Dermis blood vessel endothelial cell (primary cell): ENCODE measurements at places on chromosomes 13 and 19.

- DNase-seq, result peak; percentile 65
Observed at GRCh38 chr13:111184458-111185401, 69.6 kb downstream of the ARHGEF7 start.

GRCh38 chr19:1622541-1622940 is 17.3 kb upstream of the UQCR11 start:
- DNase-seq, result no peak

DNA sequence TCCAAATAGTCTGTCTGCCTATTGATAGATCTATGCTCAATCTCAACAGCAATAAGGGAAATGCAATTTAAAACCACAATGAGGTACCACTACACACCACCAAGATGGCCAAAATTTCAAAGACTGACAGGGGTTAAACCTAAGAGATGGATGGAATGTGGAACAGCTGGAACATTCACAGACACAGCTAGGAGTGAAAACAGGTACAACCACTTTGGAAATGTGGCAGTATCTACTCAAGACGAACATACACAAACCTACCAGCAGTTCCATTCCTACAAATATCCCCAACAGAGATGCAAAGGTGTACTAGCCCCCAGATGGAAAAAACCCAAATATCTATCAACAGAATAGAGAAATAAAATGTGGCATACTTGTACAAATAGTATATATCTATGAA is 86.4 kb downstream of the TSC22D1 start:
- DNase-seq, result no peak

DNA sequence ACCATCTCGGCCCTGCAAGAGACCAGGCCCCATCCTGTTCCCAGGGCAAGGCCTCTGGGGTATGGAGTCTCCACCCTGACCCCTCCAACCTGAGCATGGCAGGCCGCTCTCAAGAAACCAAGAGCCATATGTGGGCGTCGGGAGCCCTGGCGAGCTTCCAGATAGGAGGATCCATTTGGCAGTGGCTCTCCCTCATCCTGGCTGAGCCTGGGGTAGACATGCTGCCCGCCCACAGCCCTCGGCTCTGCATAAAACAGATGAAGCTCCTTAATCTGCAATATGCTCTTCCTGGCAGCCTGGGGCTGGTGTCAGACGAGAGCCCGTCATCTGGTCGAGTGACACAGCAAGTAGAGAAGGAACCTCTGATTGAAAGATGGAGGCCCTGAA is 6.1 kb downstream of the ATP13A1 start:
- no peak for DNase-seq

DNA sequence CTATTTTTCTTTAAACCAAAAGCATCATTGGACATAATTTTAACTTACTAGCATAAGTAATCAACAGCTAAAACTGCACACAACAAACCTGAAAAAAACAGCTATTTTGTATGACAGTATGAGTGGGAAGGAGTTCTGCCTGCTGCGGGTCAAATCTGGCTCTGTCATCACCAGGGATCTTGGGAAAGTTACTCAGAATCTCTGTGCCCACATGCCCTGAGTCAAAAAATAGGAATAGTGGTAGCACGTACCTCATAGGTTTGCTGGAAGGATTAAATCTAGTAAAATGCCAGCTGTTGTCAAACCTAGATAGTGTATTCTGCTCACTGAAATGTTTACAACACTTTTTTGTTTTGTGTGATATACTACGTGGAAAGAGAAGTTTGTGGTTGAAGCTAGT is 1.1 kb downstream of the CLN5 start:
- DNase-seq, result peak; percentile 10

GRCh38 chr13:75762955-75763354 is 126.8 kb downstream of the LMO7 start:
- DNase-seq, result no peak

DNA sequence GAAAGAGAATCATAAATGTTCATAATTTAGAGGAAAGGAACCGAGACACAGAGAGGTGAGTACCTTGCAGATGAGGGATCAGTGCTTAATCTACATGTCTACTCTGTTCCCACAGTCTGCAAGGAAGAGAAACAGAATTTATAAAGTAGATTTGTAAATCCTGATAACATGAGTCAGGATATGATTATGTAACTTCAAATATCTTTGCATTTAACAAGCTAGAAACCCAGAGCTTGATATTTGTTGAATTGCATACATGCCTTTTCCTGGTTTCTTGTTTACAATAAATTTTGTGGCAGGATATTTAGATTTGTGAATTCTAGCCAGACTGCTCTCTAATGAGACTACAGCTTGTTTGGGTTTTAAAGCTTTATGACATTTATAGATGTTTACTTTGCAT is 219.2 kb downstream of the ENOX1 start:
- no peak for DNase-seq

- no peak for DNase-seq
Observed at GRCh38 chr13:44873461-44873860, 115.8 kb downstream of the NUFIP1 start.

GRCh38 chr13:74068471-74068870 is 65.7 kb downstream of the KLF12 start:
- DNase-seq, result no peak

- no peak for DNase-seq
Observed at GRCh38 chr19:35117799-35118198, 2.2 kb downstream of the FXYD3 start.

DNA sequence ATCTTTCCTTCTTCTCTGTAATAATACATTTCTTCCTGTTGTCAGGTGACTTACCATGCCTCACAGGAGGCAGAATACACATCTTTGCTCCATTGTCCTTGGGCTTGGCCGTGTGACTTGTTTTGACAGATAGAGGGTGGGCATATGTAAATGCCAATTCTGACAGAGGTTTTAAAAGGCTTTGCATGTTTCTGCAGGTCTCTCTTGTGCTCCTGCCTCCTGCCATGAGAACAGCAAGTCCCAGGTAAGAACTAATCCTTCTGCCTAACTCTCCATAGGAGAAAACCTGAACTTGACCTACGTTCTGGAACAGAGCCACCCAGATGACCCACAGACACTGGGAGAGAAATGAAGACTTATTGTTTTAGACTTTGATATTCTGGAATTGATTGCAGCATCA is 88.7 kb upstream of the TNFSF11 start:
- no peak for DNase-seq

DNA sequence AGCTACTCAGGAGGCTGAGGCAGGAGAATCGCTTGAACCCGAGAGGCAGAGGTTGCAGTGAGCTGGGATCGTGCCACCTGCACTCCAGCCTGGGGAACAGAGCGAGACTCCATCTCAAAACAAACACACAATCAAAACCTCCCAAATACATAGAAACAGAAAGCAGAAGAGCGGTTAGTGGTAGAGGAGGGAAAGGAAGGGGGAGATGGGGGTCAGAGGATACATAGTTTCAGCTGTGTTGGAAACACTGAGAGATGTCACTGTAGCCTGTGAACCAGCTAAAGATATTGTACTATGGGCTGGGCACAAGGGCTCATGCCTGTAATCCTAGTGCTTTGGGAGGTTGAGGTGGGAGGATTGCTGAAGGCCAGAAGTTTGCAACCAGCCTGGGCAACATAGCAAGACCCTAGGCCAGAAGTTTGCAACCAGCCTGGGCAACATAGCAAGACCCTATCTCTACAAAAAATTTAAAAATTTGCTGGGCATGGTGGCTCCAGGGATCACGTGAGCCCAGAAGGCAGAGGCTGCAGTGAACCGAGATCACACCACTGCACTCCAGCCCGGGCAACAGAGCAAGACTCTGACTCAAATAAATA is 49.9 kb downstream of the GNG7 start:
- no peak for DNase-seq

DNA sequence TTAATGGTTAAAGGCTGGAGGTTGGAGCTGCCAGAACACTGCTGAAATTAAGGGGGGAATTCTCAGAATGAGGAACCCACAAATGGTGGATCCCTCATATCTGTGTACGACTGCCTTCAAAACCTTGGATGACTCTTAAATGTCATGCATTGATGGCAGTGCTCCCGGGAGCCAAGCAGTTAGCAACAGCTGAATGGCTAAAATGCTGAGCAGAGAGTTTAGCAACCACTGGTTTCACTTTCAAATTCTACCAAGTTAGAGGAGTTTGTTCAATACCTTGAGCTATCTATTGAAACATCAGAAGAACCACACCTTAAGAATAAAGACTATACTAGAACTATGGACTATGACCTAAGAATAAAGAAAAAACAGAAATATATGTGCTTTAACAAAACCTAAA is 41.4 kb downstream of the UQCRFS1 start:
- no peak for DNase-seq

DNA sequence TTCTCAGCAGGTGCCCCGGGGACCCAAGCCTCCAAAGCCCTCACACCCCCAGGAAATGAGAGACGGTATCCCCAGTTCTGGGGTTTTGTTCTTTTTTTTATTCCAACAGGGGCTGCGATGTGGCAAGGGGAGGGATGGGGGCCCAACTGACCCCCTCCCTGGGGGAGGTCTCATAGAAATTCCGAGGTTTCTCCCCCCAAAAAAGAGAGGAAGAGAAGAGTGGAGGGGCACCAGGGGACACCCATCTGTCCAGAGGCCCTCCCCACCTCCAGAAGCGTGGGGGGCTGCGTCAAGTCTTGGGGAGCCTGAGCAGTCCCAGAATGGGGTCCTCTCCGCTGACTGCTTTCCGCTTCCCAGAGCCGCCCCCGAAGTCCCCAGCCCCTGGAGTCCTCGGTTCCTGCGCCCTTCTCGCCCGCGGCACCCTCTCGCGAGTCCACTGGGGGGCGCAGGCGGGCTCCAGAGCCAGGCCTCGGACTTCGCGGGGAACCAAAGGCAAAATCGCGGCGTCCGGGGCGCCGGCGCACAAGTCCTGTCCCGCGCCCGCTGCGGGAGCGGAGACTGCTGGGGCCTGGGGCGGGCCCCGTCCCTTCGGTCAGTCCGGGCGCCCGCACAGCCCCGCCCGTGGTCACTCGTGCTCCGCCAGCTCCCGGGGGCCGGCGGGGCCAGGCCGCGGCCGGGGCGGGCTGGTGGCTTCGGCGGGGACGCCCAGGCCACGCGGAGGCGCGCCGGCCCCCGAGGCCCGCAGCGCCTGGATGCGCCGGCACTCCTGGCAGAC is 4.4 kb upstream of the ATP1A3 start:
- peak; percentile 57 for DNase-seq

DNA sequence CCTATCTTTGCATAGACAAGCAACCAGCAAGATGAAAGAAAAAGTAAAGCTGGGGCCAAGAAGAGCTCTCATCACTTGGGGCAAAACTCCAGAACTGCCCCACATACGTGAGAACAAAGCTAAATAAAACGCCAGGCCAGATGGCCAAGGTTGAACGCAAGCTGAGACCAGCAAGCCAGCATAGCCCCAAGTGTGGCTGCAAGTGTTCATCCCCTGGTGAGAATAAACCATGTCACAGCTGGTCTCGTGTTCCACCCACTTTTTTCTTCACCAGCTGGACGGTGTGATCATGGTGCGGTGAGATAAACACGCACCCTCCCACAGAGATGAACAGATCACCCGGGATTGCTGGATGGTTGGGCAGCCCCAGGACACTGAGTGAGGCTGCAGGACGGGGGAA is 109.6 kb upstream of the CACNA1A start:
- DNase-seq, result no peak

DNA sequence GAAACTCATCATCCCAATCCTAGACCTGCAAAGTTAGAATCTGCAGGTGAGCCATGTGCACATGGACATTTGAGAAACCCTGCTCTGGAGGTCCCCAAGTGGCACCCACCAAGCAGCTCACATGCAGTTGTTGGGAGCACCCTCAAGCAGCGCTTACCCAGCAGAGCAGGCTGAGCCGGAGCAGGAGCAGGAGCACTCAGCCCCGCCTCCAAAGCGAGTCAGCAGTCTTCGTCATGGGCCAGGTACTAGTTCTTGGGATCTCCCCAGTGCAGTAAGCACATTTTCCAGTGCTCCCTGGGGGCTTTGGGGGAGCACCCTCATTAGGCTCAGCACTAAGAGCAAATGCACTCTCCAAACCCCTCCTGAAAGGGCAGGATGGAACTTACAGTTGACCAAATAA is 572.7 kb downstream of the IRS2 start:
- DNase-seq, result no peak

GRCh38 chr13:99987154-99988019 is 5.8 kb downstream of the ZIC2 start:
- DNase-seq, result no peak

DNA sequence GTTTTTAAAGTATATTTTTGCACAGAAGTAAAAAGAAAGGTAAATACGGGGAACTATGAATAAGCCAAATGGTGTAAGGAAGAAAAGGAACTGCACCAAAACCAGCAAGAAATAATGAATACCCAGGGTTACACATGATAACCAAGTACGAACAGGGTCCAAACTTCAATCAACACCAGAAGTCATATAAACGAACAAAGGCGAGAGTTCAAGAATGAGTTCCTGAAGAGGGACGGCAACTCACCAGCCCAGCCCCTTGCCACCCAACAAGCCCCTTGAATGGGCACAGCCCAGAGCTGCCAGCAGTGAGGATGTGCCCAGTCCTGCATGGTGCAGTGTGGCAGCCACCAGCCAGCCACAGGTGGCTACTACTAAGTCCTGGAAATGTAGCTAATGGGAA is 132.1 kb downstream of the RNF17 start:
- no peak for DNase-seq

GRCh38 chr19:58252102-58252685 is 23.5 kb downstream of the ZNF544 start:
- peak; percentile 13 for DNase-seq

DNA sequence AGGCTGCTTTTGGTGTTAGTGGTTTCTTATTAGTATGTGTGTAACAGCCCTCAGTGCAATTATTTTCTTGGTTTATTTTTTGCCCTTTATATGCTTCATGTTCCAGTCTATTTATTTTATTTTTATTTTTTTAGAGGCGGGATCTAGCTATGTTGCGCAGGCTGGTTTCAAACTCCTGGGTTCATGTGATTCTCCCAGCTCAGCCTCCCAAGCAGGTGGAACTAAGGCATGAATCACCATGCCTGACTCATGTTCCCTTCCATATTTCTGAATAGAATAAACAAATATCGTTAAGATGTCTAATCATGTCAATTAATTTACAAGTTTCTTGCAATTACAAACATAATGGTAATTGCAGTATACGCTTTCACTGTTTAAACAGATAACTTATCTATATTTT is 11.7 kb downstream of the SKA3 start:
- DNase-seq, result peak; percentile 47

DNA sequence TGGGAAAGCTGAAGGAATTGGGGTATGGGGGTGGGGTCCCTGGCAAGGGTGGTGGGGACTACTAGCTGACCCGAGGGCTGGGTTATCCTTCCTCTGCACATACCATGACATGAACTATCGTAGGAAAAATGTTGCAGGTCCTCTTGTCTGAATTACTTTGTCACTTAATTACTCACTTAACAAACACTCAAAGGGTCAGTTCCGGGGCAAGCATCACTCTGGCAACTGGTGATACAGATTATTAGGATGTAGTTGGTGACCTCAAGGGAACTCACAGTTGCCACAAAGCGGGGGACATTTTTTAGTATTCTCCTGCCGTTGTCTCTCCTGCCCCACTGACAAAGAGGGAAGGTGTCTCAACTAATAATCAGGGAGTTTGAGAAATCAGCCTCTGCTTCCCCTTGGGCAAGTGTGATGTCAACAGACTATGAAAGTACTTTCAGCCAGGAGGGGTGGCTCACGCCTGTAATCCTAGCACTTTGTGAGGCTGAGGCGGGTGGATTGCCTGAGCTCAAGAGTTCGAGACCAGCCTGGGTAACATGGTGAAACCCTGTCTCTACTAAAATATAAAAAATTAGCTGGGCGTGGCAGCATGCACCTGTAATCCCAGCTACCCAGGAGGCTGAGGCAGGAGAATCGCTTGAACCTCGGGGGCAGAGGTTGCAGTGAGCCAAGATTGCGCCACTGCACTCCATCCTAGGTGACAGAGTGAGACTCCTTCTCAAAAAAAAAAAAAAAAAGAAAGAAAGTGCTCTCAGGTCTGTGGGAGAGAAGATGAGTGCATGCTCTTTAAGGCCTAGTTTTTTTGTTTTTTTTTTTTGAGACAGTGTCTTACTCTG is 10.3 kb downstream of the DNAJB1 start:
- DNase-seq, result peak; percentile 76
